ENCODE measurements at places on chromosomes 16 and 17.

- DNase-seq = no peak
Measured at GRCh38 chr16:50515218-50515617, 33.0 kb upstream of the NKD1 start.

DNA sequence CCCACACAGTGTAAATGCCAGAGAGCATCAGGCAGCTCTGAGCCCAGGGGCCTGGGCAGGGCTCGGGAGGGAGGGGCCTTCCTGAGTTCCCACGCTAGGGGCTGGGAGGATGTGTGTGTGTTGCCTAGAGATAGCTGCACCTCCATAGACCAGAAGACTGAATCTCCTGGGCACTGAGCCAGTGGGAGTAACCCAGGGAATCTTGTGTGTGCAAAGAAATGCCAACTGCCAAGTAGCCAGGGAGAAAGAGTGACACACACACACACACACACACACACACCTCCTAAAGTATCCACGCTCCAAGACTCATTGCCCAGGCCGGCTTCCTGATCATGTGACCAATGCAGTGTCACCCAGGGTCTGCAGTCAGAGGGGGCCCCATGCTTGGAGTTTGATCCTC, 166.2 kb upstream of the RPL38 start:
- DNase-seq = no peak

DNA sequence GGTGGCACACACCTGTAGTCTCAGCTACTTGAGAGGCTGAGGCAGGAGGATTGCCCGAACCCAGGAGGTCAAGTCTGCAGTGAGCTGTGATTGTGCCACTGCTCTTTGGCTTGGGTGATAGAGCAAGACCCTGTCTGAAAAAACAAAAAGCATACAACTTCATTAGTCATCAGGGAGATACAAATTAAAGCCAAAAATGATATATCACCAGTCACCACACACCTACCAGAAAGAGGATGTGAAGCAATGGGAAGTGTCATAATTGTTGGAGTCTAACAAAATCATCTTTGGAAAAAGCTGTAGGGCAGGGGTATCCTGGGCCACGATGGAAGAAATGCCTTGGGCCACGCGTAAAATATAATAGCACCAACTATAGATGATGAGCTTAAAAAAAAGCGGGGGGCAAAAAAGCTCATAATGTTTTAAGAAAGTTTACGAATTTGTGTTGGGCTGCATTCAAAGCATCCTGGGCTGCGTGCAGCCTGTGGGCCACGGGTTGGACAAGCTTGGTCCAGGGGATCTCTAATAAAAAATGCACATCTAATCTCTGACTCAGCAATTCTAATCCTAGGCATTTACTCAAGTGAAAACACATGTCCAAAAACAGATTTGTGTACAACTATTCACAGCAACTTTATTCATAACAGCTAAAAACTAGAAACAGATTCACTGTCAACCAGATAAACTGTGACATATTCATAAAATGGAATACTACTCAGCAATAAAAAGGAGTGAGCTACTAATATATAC, 65.9 kb downstream of the HIC1 start:
- no peak for DNase-seq

- DNase-seq = no peak
Measured at GRCh38 chr17:48992444-48992843, 4.7 kb upstream of the IGF2BP1 start.

DNA sequence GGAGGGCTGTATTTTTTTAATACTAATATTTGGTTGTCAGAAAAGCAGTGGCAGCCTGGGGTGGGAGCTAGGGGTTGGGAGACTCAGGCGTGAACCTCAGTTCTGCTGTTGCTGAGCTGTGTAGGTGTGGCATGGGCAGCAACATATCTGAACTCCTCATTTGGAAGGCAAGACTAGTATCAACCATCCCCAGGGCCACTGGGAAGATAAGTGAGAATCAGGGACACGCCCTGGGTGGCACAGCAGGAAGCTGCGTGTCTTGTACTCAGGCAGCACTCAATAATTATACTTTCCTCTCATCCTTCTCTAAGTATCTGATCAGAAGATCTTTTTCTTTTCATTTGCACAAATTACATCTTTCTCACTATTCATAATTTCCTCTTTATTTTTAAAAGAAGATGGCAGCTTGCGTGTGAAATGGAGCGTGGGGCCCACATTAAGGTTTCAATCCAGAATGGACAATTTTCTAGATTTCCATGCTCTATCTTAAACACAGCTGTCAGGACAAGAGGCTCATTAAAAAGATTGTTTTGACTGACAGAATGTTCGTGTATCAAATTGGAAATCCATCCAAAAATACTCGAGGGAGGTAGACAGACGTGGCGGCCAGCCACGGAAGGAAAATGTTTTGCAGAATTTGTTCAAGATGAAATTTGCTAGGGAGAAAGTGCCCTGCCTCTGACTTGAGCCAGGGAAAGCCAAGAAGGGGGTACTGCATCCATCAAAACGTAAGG, 121.1 kb downstream of the CPPED1 start:
- DNase-seq = no peak
